ENCODE measurements at places on chromosomes 6 and 20.

DNA sequence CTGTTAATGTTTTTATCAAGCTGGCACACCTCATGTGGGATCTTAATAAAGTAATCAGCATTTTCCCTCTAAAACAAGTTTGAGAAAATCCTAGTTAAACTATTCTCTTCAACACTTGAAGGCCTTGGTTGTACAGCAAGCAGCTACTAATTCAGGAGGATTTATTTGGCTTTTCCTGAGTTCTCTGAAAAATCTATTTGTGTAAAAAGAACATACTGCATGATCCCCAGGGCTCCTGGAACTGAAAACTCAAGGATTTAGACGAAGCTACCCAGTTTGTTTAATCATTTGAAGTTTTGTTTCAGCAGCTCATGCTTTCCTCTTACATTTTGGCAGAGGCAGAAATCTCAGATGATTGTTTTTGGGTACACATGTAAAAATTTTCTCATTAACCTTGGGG is 309.6 kb upstream of the FLRT3 start:
- no peak for DNase-seq

GRCh38 chr20:60055740-60056139 is 97.5 kb downstream of the CDH26 start:
- no peak for DNase-seq

GRCh38 chr6:116047173-116047933 is 13.3 kb downstream of the FRK start:
- no peak for DNase-seq

DNA sequence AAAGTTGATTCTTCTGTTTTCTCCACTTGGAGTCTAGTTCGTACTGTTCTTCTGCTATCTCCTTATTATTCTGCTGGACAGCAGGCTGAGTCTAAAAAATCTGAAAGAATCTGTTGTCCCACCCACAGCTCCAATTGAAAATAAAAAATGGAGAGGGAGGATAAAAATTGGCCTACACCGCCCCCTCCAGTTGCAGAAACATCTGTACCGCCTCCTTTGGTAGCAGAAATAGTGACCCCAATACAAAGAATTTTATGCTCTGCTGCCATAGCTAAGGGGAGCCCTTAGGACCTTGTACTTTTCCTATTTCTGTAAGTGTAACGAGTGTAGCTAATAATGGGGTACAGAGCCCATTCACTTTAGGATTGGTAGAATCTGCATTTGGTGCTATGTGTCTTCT is 4.9 kb upstream of the FKBP1A start:
- no peak for DNase-seq

DNA sequence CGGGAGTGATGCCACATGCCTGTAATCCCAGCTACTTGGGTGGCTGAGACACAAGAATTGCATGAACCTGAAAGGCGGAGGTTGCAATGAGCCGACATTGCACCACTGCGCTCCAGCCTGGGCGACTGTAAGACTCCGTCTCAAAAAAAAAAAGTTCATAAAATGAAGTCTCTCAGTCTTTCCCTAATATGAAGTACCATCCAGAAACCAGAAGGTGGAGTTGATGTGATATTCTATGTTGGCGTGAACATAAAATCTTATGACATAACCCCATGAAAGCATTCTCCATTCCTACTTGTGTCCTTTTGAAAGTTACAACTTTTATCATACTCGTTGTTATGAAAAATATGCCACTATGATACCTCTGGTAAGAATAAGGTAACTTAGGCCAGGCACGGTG is 5.7 kb downstream of the SOD2 start:
- no peak for DNase-seq

GRCh38 chr6:45552536-45552935 is 174.8 kb upstream of the SUPT3H start:
- DNase-seq, result no peak

DNA sequence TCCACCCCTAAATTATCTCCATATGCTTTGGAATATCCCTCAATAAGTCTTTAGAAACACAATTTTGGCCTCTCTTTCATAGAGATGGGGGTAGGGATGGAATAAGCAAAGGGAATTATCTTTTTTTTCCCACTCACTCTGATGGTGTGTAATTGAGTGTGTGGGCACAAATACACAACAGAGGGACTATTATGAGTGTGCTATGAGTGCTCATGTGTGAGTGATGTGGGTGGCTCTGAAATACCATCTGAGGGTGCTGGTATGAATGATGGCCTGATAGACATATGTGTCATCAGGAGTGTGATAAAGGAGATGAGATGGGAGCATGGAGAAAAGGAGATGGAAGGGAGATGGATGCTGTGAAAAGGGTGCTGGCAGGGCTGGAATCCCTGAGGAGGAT is 35.6 kb downstream of the GSS start:
- no peak for DNase-seq

- DNase-seq, result no peak
Measured at GRCh38 chr20:20521736-20522135, 153.8 kb downstream of the INSM1 start.

DNA sequence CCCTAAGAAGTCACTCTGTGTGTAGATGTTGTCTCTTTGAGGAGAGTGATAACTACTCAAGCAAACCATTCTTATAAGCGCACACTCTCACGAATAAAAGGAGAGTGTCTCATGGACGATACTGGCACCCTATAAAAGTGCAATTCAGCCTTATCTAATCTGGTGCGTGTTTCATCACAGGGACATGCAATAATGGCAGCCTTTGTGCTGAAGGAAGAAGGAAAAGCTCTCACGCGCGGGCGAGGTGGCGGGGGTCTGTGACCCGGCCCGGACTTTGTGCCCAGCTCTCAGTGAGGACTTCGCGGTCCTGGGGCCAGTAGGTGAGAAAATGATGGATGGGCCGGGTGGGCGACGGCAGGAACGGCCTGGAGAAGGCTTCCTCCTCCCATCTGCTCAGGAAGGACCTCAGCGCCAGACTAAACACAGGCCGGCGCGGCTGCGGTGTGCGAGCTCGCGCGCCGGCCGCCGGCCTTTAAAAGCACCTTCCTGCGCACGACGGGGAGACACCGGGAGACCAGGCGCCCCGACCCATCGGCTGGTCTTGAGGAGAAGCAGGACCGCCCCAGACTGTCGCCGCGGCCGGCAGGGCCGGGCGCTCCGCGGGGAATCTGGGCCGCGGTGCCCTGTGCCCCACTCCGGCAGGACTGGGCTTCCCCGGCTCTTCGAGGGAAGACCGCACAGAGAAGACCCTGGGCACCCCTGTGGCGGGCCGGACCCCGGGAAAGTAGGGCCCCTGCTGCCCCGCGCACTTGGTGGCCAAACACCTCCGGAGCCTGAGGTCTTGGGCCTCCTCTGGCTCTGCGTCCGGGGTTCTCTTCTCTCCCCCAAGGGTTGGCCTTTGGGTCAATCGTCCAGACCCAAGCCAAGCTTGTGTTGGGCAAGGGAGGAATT is 8.3 kb upstream of the FOXC1 start:
- no peak for DNase-seq

DNA sequence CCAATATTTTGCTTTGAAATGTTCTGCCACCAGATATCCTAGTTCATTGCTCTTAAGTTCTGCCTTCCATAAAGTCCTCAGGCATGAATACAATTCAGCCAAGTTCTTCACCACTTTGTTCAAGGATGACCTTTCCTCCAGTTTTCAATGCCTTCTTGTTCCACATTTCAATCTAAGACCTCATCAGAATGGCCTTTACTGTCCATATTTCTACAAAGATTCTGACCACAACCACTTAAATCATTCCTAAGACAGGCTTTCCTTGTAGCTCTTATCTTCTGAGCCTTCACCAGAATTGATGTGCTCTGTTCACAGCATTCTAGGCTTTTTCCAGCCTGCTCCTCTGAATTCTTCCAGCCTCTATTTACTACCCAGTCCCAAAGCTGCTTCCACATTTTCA is 319.0 kb downstream of the HACE1 start:
- no peak for DNase-seq

DNA sequence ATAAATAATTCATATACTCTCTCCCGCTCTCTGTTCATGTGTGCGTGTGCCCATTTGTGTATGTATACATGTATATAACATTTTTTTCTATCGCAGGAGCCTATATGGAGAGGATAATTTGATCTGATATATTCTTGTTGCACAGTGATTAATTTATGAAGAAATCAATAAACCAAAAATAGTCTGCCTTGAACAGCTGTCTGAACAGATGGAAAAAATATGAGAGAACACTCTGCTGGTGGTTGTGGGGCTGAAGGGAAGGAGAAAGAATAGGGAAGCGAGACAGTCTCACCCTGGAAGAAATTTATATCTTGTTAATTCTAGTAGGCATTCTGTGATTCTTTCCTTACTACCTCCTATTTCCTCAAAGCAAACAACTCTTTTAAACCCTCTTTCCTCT is 96.6 kb upstream of the B3GAT2 start:
- DNase-seq, result no peak

DNA sequence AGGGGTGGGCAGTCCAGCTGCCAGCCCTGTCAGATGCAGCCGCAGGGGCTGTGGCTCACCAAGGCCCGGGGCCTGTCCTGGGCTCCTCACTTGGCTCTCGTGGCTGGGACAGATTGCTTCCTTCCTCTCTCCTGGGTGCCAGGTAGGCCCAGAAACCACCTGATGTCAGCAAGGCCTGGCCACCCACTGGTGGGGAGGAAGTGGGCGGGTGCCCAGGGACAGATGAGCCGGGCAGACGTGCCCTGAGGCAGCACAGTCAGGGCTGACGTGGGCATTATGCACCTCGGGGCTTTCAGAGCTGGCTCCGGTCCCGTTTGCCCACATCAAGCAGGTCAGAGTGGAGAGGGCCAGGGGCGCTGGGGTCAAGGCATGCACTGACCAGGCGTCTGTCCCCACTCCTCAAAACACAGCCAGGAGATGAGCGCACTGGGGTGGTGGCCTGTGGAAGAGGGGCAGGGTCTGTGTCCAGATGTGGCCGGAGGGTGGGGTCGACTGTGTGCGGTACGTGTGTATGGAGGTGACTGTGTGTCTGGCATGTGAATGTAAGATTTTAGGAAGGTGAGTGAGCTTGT is 133.2 kb upstream of the PTPN1 start:
- no peak for DNase-seq

DNA sequence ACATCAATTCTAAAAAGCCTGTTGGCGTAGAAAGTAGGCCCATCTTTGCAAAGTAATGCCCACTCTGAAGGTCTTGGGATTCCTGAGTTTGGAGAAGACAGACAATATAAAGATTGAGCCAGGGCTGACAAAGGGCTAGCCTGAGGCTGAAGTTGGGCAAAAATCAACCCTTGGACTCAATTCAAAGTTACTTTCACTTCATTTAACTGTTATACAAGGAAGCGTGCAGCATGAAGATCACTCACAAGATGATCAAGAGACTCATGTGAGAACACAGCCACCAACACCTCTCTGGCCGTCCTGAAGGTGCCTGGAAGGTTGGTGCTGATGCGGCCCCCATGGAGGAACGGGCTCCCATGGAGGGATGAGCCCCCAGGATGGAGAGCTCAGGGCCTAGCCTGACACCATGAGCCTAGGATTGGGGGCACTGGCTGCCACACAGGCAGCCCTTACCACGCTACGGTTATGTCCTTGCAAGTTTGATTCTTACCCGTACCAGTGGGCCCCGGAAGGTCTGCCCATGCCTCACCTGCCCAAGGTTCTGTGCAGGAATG is 26.6 kb downstream of the FOXC1 start:
- no peak for DNase-seq

GRCh38 chr6:151475653-151476523 is 17.9 kb upstream of the CCDC170 start:
- DNase-seq, result peak; percentile 6

DNA sequence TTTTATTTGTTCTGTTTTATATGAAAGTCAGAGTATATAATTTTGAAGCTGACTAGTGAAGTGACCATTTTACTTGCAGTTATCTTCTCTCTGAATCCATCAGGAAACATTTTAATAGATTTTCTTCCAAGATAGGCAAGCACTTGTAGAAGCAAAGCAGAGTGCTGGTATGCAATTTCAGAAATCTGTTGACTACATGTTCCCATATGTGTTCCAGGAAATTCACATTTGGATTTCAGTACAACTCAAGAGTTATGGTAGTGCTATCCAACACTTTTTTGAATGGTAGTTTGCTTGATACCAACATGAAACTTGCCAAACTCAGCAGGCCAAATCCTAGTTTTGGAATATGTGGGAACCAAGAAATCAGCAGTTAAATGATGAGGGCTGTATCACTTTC is 94.0 kb downstream of the CENPW start:
- DNase-seq, result no peak

DNA sequence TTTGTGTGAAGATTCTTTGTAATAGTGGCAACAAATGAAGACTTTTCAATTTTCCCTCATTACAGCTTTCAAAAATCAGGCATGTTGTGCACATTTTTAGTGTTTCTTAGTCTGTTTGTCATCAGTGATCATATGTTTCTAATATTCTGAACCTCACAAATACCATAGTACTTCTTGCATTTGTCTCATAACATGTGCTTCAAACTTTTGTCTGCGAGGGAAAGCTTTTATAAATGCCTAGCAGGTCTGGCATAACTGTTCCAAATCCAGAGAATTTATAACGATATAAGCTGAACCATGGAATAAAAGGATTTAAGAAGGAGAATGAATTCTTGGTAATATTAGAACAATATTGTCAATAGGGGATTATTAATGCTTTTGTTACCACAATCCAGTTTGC is 670.2 kb downstream of the RFPL4B start:
- no peak for DNase-seq

DNA sequence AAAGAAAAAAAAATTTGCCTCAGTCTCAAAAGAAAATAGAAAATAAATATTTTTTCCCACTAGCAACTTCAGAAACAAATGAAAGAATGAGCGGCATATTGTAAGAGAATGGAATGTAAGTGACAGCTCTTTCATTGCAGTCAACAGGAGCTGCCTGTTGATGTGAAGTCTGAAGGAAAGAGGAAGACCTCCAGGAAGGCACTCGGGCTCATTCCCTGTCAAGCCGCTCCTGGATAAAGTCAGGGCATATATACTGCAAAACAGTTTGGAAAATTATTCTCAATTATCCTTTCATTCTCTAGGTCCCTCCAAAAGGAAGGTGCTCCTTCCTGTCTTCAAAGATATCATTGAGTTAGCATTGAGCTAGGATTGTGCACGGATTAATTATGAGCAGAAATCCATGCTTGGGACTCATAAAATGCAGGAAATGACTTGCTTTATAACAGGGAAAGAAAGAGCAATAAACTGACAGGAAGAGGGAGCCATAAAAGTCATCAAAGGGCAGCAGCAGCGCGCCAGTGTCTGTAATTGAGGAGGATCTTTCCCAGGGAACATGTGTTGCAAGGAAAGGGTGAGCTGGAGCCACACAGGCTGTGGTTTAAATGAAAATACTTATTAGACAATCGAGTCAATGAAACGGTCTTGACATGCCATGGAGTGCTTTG is 218.2 kb downstream of the C6orf118 start:
- no peak for DNase-seq

- DNase-seq, result no peak
Measured at GRCh38 chr20:6855796-6856195, 88.3 kb downstream of the BMP2 start.

DNA sequence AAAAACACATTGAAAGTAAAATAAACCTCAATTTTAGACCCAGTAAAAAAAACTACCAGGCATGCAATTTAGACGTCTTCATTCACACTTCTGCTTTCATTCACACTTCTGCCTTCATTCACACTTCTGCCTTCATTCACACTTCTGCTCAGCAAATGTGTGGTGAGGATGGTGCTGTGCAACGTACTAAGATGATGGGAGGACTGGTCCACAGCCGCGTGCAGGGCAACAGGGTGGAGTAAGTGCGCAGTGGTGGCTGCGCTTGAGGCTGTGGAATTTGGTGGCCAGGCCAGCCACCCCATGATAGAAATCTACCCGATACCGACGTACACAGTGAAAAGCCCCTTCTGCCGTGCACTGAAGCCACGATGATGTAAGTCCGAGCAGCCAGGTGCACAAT is 114.3 kb upstream of the CD93 start:
- DNase-seq, result no peak

Measured in activated CD4-positive, CD25-positive, alpha-beta regulatory T cell (primary cell).